Kidney (tissue), 22 donors: ENCODE measurements at places on chromosomes 6 and 20. TPM values are rescaled to one million over a fixed set of nuclear protein-coding genes. Genes with fewer than 3 reads are reported as not detected.

Gene DZANK1
- 6.2 TPM for total RNA-seq

Gene RNF182
- total RNA-seq: 3.9 TPM

Gene CRYBG1
- 32.6 TPM for total RNA-seq

Gene CPNE5
- 7.1 TPM for total RNA-seq

Gene MAP7
- total RNA-seq: 40.0 TPM

Gene SLC17A2
- 0.76 TPM for total RNA-seq

Gene PHACTR3
- 12.3 TPM for total RNA-seq

Gene AKAP7
- 12.0 TPM for total RNA-seq

GRCh38 chr20:38558596-38559360 lies 22.2 kb upstream of the ADIG start:
- no peak for DNase-seq
- H3K36me3 ChIP-seq: peaks cover 9% of the 10 kb centered on the region
- H3K27me3 ChIP-seq: no peaks in the 10 kb centered on the region
- H3K4me3 ChIP-seq: no peak overlapping the region
- no peak overlapping the region for H3K27ac ChIP-seq
- H3K4me1 ChIP-seq: no peaks in the 10 kb centered on the region

DNA sequence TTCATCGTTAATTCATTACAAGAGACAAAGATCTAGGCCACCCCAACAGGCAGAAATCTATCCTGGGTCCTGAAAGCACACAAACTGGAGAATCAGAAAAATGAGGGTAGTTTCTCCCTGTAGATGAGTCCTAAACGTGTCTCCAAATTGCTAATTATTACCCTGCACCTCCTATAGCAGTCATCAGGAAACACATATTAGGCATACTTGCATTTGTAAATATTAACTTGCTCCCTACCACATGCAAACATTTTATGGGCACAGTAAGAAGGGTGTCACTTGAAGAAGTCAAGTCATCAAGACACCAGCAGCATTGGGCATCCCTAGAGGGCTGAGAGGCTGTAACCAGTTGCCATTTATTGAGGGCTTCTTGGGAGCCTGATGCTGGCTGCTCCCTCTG lies 17.9 kb upstream of the SIRPB1 start:
- no peaks in the 10 kb centered on the region for H3K27me3 ChIP-seq
- no peaks in the 10 kb centered on the region for H3K36me3 ChIP-seq
- no peak overlapping the region for H3K4me3 ChIP-seq
- DNase-seq: no peak

DNA sequence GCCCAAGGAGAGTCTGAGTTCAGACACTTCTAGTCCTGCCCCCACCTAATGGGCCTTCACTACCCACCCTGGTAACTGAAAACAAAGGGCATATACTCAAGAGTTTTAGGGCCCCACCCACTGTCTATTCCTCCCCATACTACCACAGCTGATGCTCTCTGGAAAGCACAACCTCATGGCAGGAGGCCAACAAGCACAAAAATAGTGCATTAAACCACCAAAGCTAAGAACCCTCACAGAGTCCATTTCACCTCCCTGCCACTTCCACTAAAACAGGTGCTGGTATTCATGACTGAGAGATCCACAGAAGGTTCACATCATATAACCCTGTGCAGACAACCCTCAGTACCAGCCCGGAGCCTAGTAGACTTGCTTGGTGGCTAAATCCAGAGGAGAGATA lies 132.1 kb upstream of the ADGRB3 start:
- H3K27me3 ChIP-seq: no peaks in the 10 kb centered on the region
- DNase-seq: no peak
- H3K4me1 ChIP-seq: no peaks in the 10 kb centered on the region
- H3K27ac ChIP-seq: no peak overlapping the region
- no peak overlapping the region for H3K4me3 ChIP-seq

- no peak overlapping the region for H3K27ac ChIP-seq
- no peak overlapping the region for H3K4me3 ChIP-seq
- no peaks in the 10 kb centered on the region for H3K27me3 ChIP-seq
- H3K4me1 ChIP-seq: no peaks in the 10 kb centered on the region
- no peak for DNase-seq
- no peaks in the 10 kb centered on the region for H3K36me3 ChIP-seq
Measured at GRCh38 chr20:62825986-62826645, 9.3 kb downstream of the COL9A3 start.

DNA sequence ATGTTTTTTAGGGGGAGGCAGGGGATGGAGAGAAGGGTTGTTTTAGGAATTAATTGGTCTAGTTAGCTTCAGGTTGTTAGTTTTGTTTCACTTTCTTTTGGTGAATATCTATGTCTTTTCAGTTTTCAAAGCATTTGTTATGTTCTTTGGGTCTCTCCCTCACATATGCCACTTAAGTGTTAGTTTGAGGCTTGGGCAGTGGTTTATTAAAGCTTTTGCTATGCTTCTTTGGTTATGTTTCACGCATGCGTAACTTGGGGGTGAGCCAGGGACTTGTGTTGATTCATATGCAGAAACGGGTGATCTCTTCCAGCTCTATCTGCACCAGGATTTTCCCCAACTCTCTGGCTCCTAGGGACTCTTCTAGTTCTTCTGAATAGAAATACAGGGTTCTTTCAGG lies 11.4 kb upstream of the MMS22L start:
- no peaks in the 10 kb centered on the region for H3K36me3 ChIP-seq
- H3K4me3 ChIP-seq: no peak overlapping the region
